ENCODE measurements at places on chromosomes 1 and 21.

DNA sequence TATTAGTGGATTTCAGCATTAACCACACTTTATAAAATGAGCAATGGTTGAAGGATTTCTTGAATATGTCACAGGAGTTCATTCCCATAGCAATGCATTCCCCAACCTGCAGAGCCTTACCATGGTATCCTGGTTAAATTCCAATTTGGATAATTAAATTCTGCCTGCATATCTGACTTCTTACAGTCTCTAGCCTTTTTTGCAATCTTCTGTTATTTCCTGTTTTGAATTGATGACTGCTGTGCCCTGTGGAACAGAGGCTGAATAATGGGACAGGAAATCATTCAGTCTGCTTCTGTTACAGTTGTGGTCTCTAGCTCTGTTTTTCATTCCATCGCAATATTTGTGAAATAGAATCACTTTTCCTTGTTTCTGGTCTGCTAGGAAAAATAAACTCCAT lies 1823.9 kb downstream of the PLA2G4A start:
- DNase-seq: no peak

DNA sequence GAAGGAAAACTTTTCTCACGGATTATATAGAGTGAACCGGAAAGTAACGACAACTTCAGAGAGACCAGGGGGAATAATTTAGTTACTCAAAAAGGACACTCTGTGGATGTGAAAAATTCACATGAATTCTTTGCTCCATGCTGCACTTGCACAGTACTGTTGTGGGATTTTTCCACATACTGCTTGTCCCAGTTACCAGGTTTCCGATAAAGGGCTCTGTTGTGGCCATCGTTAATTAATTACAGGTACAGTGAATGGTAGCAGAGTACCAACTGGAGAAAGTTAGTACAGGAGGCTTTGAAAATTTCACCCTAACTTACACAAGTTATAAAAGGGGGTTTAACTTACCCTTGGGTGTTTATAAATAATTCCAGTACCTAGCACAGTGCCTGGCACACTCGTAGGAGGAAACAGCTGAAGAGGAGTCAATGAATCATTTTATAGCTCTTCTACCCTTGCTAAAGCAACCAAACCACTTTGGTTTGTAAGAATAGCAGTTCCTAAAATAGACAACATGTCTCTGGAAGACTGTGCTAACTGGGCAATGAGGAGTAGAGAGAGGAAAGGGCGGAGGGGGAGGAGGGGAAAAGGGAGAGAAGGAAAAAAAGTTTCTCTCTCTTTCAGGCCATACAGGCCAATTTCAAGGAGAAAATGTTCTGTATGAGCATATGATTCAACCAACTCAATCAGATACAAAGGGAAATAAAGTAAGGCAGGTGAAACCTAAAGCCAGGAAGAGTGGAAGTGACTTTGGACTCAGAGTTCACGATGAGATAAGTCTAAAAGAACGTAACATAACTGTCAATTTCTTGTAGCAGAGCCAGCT lies 98.3 kb upstream of the MAGI3 start:
- no peak for DNase-seq

- no peak for DNase-seq
These were observed 54.5 kb upstream of the PLXNA2 start for GRCh38 chr1:208298593-208299269.

DNA sequence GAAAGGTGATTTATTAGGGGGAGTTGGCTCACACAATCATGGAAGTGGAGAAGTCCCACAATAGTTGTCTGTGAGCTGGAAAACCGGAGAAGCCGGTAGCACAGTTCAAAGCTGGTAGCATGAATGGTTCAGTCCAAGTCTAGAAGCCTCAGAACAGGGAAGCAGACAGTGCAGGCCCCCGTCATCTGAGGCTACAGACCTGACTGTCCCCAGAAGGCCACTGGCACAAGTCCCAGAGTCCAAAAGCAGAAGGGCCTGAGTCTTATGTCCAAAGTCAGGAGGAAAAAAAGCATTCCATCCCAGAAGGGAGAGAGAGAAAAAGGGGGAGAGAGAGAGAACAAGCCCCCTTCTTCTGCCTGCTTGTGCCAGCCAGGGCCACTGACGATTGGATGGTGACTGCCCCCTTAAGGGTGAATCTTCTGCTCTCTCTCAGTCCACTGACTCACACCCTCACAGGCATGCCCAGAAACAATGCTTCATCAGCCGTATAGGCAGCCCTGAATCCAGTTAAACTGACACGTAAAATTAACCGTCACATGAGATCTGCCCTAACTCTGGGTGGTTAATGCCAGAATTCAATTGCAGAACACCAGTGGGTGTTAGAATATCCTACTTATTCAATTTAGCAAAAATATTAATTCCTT lies 49.3 kb upstream of the POU2F1 start:
- DNase-seq: no peak

- DNase-seq: no peak
These were observed 13.3 kb downstream of the POLR3GL start for GRCh38 chr1:145977486-145978470.

GRCh38 chr1:161163793-161164192 lies 2.4 kb upstream of the PPOX start:
- DNase-seq: no peak

DNA sequence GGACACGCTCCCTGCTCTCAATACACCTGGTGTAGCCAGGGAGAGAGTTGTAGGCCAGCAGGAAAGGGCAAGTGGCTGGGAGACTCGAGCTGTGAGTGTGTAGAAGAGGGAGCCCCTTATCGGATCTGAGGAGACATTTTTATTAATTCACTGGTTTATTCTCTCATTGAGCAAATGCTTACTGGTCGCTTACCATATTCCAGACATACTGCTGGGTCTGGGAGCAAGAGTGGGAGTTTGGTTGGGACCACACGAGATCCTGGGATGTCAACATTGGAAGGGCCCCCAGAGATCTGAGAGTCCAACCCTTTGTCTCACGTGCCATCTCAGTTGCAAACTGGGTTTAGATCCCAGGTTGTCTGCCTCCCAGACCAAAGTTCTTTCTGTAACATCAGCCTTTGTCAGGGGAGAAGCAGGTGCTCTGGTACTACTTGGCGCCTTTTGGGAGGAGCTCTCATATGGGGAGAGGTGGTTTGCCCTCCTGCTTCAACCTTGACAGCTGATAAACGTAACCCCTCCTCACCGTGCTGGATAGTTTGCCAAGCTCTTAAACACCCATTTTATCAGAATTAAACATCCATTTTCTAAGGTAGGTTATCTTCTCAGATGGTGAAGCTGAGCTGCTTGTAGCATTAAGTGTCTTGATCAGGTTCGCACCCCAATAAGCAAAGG lies 742 bp downstream of the TMEM222 start:
- DNase-seq: no peak

- no peak for DNase-seq
These were observed 12.1 kb downstream of the SH3BGRL3 start for GRCh38 chr1:26291939-26292338.

- DNase-seq: no peak
These were observed 16.9 kb downstream of the TENT5C start for GRCh38 chr1:117622726-117623125.

DNA sequence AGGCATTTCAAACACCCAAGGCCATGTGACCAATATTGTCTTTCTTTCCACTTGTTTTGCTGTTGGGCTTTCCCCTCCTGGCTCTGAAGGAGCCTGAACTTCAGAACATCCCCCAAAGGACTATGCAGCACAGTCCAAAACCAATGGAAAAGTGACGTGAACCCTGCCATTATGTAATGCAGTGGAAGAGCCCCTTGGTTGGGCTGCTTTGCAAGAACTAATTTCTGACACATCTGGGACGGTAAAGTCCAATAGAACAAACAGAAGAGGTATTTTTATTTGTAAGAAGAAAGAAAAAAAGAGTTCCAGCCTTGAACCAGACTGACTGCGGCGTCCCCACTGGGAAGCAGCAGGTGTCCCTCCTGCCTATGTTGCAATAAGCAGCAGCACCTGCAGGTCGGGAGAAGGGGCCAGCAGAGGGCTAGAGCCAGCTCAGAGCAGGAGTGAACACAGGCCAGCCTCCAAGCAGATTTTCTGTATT lies 116.7 kb downstream of the CDC7 start:
- no peak for DNase-seq

GRCh38 chr21:39850333-39850732 lies 16.9 kb upstream of the PCP4 start:
- DNase-seq: no peak

- DNase-seq: no peak
These were observed 45.9 kb upstream of the IPO9 start for GRCh38 chr1:201783058-201783457.

- no peak for DNase-seq
These were observed 52.0 kb upstream of the EFHD2 start for GRCh38 chr1:15357612-15358207.

DNA sequence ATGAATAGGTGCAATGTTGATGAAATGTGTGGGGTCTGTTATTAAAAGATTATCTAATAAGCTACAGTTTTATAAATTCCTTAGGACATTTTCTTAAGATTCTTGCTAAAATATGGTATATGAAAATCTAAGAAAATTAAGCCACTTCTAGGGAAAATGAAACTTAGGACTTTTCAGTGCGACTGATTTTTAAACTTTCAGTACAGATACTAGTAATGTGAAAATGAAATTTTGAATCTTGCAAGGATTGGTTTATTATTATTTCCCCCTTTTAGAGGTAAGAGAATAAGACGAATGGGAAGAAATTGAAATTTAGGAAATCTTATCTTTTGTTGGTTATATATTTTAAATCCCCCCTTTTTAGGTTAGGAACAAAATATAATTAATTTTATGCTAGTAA lies 16.4 kb downstream of the CAPZA1 start:
- DNase-seq: no peak

DNA sequence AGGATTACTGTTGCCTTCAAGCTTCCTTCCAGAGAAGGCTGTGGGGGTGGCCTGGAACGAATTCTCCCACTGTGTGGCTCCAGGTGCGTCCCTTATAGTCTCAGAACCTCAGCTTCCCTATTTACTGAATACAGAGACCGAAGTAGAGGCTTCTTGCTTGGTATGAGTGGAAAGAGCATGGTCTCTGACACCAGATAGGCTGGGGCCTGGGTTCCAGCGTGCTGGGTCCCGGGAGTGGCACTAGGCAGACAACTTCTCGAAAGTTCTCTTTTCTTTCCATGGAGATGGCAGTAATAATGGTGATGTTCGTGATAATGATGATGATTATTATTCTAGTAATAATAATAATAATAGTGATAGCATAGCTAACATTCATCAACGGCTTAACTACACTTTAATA lies 161.7 kb downstream of the PTPRU start:
- DNase-seq: no peak
